Mesenchymal stem cell (in vitro differentiated cells and primary cell): ENCODE measurements at places on chromosomes 1 and 21.
A peak's percentile ranks its signal among the peaks of the same experiment; 100 is the strongest.

DNA sequence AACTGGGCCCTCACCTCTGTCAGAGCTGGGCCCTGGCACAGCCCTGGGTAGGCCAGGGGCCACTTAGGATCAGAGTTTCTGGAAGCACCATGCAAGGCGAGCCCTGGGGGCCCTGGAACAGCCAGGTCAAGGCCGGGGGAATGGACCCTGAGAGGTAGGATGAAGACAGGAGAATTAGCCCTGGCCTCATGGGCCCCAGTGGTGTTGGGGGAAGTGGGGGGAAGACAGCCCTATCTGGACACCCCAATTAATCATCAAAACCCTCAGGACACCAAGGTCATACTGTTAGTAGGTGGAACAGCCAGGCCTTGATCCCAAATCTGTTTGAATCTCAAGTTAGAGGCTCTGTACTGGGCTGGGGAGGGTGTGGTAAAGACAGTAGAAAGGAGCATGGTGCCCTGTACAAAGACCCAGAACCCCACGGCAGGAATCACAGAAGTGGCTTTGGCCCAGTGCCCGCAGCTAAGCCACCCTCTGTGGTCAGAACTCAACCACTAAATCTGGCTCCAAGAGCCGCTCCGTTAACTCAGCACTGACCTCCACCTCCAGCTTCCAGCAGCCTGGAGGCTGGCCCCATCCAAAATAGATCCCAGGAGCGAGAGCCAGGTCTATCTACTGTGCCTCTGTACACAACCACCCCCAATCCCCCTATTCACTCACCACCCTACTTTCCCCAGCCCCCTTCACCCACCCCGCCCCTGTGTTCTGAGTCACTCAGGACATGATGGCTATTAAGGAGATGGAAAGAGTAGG, 14.0 kb upstream of the TRIM63 start:
- peaks cover 10% of the 10 kb centered on the region for H3K4me1 ChIP-seq
- no peak overlapping the region for H3K27ac ChIP-seq
- DNase-seq, result no peak
- peaks cover 30% of the 10 kb centered on the region for H3K27me3 ChIP-seq

- peaks cover 20% of the 10 kb centered on the region for H3K4me1 ChIP-seq
- no peaks in the 10 kb centered on the region for H3K36me3 ChIP-seq
- H3K27ac ChIP-seq, result no peak overlapping the region
- H3K4me3 ChIP-seq, result peak overlapping the region; percentile 58
- H3K27me3 ChIP-seq, result peaks cover 65% of the 10 kb centered on the region
These were observed 5.9 kb downstream of the BLACAT1 start for GRCh38 chr1:205449750-205450443.

- H3K27me3 ChIP-seq, result no peaks in the 10 kb centered on the region
- H3K27ac ChIP-seq, result no peak overlapping the region
- DNase-seq, result no peak
- H3K4me3 ChIP-seq, result no peak overlapping the region
These were observed 19.1 kb upstream of the CGN start for GRCh38 chr1:151492120-151492519.

GRCh38 chr1:222240536-222241181, 307.2 kb downstream of the HHIPL2 start:
- no peak overlapping the region for H3K4me3 ChIP-seq
- peaks cover 6% of the 10 kb centered on the region for H3K4me1 ChIP-seq
- H3K27ac ChIP-seq, result peak overlapping the region; percentile 60
- H3K27me3 ChIP-seq, result no peaks in the 10 kb centered on the region
- no peaks in the 10 kb centered on the region for H3K36me3 ChIP-seq

DNA sequence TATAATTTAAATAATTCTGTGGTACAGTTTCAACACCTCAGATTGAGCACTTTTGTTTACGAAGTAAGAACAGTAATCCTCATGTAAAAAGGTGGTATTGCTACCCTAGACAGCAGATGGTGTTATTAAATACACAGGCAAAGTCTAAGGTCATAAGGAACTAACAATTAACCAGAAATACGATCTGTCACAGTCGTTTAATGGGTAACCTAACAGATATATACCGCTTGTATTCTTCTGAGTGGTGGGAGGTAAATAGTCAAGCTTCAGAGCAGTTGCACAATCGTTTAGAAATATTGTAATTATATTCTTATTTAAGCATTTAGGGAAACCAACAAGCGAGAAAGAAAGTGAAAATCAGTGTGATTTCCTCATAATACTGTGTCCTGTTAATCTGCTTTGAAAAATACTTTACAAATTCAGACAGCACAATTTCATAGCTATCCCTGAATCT, 9.8 kb upstream of the IRF2BP2 start:
- no peak for DNase-seq
- no peak overlapping the region for H3K4me3 ChIP-seq
- H3K27me3 ChIP-seq, result no peaks in the 10 kb centered on the region

DNA sequence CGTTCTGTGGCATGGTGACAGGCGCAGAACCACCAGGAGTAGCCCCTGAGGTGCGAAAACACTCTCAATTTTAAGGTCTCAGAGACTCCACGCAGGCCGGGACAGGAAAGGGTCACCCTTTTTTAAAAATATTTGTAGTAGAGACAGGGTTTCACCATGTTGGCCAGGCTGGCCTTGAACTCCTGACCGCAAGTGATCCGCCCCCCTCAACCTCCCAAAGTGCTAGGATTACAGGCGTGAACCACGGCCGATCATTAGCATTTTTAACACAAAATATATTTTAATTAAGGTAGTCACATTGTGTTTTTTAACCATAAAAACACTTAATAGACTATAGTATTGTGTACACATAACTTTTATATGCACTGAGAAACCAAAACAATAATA, 31.1 kb downstream of the ATP2B4 start:
- no peak overlapping the region for H3K27ac ChIP-seq
- no peaks in the 10 kb centered on the region for H3K36me3 ChIP-seq
- peaks cover 2% of the 10 kb centered on the region for H3K4me1 ChIP-seq
- H3K27me3 ChIP-seq, result no peaks in the 10 kb centered on the region
- H3K4me3 ChIP-seq, result no peak overlapping the region
- no peak for DNase-seq

GRCh38 chr1:233079574-233079973, 129.2 kb downstream of the NTPCR start:
- no peaks in the 10 kb centered on the region for H3K27me3 ChIP-seq
- H3K36me3 ChIP-seq, result peaks cover 32% of the 10 kb centered on the region
- H3K4me1 ChIP-seq, result peaks cover 7% of the 10 kb centered on the region
- DNase-seq, result no peak
- no peak overlapping the region for H3K27ac ChIP-seq

GRCh38 chr1:201471772-201472171, 2.8 kb upstream of the PHLDA3 start:
- no peak overlapping the region for H3K27ac ChIP-seq
- H3K4me3 ChIP-seq, result no peak overlapping the region
- H3K4me1 ChIP-seq, result peaks cover 17% of the 10 kb centered on the region
- no peaks in the 10 kb centered on the region for H3K36me3 ChIP-seq

DNA sequence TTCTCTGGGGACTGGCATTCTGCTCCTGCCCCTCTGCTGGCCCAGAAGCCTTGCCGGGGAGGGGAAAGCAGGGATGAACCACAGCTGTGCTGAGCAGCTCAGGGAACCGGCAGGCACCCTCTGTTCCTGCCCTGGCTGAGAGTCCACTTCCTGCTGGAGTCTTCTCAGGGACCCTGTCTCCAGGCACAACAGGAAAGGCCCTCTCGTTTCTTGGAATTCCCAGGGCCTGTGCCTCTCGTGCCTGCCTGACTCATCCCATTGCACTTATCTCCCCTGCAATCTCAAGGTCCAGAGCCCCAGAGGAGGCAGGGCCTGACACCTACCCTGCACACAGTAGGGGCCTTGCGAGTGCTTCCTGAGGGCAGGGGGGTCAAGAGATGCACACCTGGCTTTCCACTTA, 1.1 kb upstream of the EDN2 start:
- H3K4me1 ChIP-seq, result peaks cover 53% of the 10 kb centered on the region
- H3K4me3 ChIP-seq, result no peak overlapping the region
- H3K36me3 ChIP-seq, result no peaks in the 10 kb centered on the region
- DNase-seq, result peak; percentile 97

- no peaks in the 10 kb centered on the region for H3K36me3 ChIP-seq
- H3K27me3 ChIP-seq, result no peaks in the 10 kb centered on the region
- no peak overlapping the region for H3K27ac ChIP-seq
- no peaks in the 10 kb centered on the region for H3K4me1 ChIP-seq
- no peak overlapping the region for H3K4me3 ChIP-seq
These were observed 174.5 kb upstream of the PLXNA2 start for GRCh38 chr1:208418667-208419066.

GRCh38 chr1:75615613-75616435, 4.9 kb upstream of the SLC44A5 start:
- no peak overlapping the region for H3K27ac ChIP-seq
- peaks cover 42% of the 10 kb centered on the region for H3K27me3 ChIP-seq
- DNase-seq, result peak; percentile 43
- H3K4me1 ChIP-seq, result peaks cover 21% of the 10 kb centered on the region
- no peaks in the 10 kb centered on the region for H3K36me3 ChIP-seq

- H3K4me3 ChIP-seq, result no peak overlapping the region
- H3K36me3 ChIP-seq, result no peaks in the 10 kb centered on the region
- peak; percentile 99 for DNase-seq
- H3K4me1 ChIP-seq, result peaks cover 8% of the 10 kb centered on the region
- H3K27me3 ChIP-seq, result peaks cover 34% of the 10 kb centered on the region
These were observed 24.9 kb upstream of the GRHL3 start for GRCh38 chr1:24294228-24294672.

DNA sequence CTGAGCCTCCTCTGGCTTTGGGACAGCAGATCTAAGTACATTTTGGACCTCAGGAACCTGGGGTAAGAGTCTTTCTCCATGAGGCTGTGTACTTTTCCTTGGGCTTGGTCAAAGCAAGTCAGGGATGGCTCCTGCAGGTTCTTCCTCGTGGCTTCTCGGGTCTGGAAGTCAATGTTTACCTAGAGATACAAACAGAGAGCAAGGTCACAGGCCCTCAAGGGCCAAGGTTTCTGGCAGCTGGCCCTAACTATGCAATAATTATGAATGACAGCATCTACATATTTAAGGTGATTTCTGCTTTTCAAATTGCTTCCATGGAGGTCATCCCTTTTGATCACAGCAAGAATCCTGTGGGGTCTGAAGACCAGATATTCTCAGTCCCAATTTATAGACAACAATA, 37.6 kb downstream of the RGS8 start:
- no peak overlapping the region for H3K27ac ChIP-seq
- H3K36me3 ChIP-seq, result no peaks in the 10 kb centered on the region
- no peak for DNase-seq
- no peak overlapping the region for H3K4me3 ChIP-seq
- H3K27me3 ChIP-seq, result peaks cover 7% of the 10 kb centered on the region

DNA sequence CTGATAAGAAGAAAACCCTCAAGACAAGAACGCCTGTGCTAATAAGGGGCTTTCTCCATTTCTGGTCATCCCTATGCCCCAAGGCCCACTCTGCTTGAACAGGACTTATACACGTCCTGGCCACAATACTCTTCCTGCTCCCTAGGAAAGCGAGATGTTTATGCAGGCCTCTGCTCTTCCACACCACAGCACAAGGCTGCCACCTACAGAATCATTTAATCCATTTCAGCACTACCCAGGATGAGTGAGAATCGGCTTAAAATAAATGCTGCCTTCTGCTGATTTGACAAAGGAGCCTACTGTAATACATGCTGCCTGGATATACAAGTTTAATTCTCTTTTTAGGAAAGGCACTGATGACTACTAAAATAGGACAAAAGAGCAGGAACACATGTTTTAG, 29.4 kb downstream of the FRRS1 start:
- no peaks in the 10 kb centered on the region for H3K27me3 ChIP-seq
- no peaks in the 10 kb centered on the region for H3K4me1 ChIP-seq
- peak; percentile 75 for DNase-seq

DNA sequence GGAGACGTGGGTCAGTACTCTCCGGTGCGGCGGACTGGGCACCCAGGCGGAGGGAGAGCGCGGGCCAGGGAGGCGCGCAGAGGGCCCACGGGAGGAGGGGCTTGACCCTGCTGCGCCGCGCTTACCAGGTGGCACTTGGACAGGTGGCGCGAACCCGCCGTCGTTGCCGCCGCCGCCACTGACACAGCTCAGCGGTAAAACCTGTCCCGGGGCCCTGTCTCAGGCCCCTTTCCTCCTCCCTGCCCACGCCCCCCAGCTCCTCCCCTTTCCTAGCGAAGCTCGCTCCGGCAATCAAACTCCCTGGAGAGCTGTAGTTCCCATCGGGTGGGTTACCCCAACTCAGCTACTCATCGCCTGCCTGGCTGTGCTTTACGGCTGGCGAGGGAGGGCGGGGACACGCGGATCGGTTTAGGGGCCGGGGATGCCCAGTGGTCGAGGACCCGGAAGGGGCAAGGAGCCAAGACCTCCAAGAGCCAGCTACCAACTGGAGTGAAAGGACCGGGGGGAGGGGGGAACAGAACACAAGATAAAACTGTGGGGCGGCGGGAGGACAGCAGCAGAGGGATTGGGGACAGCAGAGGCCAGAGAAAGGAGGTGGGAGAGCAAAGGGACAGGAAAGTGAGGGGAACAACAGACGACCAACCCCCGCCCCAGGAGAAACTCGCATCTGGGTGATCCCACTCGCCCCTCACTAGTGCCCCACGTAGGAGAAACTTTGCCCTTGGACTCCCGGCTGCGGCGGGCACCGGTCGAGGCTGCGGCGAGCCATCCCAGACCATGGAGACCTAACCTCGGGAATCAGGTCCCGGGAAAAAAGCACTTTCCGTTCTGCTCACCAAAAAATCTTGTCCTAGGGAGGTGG, 2.9 kb downstream of the GFI1 start:
- no peak overlapping the region for H3K4me3 ChIP-seq
- DNase-seq, result peak; percentile 42
- H3K36me3 ChIP-seq, result peaks cover 4% of the 10 kb centered on the region
- H3K27me3 ChIP-seq, result peaks cover 97% of the 10 kb centered on the region
- H3K4me1 ChIP-seq, result peaks cover 61% of the 10 kb centered on the region

- no peak overlapping the region for H3K27ac ChIP-seq
- H3K36me3 ChIP-seq, result no peaks in the 10 kb centered on the region
- H3K4me3 ChIP-seq, result no peak overlapping the region
- H3K27me3 ChIP-seq, result peaks cover 62% of the 10 kb centered on the region
- peaks cover 4% of the 10 kb centered on the region for H3K4me1 ChIP-seq
These were observed 41.3 kb upstream of the LRP8 start for GRCh38 chr1:53369034-53369750.

DNA sequence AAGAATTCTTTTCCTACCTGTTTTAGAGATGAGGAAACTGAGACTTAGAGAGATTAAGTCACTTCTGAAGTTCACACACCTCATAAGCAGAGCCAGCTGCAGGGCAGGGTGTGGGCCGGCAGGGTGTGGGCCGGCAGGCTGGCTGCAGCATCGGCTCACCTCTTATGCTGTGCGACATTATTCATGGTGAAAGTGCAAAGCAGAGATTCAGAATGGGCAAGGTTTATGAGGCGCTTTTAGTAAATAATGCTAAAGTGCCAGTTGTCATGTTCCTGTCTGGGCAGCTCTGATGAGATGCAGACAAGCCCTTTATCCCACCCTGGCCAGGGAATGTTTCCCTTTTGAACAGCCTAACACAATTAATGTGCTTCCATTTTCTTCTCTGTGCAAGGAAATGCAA, 14.6 kb downstream of the MAB21L3 start:
- peaks cover 11% of the 10 kb centered on the region for H3K27me3 ChIP-seq
- no peaks in the 10 kb centered on the region for H3K36me3 ChIP-seq
- no peak overlapping the region for H3K4me3 ChIP-seq
- H3K27ac ChIP-seq, result no peak overlapping the region

DNA sequence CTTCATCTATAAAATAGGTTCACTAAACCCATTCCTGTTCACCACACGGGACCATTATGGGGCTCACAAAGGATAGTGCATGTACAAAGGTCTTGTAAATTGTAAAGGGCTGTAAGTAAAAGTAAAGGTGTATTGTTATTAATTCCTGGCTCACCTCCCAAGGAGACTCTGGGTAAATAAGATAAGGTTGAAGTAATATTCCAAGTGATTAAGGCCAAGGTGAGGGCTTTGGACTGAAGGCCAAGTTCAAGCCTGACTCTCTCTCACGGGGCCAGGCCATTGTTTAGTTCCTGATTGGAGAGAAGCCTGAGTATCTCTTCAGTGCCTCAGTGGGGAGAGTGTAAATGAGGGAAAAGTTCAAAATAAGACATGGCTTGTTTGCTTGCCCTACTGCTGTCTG, 19.5 kb upstream of the ZFYVE9 start:
- no peak overlapping the region for H3K4me3 ChIP-seq
- no peak for DNase-seq
- H3K36me3 ChIP-seq, result no peaks in the 10 kb centered on the region
- H3K27me3 ChIP-seq, result no peaks in the 10 kb centered on the region
- H3K27ac ChIP-seq, result no peak overlapping the region
